ENCODE measurements at places on chromosomes 7 and 10.

DNA sequence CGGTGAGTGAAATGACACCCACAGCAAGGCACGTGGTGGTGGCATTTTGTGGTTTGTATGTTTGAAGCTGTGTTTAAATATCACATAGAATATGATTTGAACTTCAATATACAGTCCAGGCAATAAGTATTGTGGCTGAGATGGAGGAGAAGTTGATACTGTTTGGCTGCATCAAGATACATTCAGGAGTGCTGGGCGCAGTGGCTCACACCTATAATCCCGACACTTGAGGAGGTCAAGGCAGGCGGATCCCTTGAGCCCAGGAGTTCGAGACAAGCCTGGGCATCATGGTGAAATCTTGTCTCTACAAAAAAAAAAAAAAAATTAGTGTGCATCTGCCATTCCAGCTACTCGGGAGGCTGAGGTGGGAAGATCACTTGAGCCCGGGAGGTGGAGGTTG lies 35.2 kb upstream of the NUB1 start:
- DNase-seq = no peak

GRCh38 chr10:7243139-7243538 lies 167.7 kb downstream of the SFMBT2 start:
- DNase-seq = no peak

GRCh38 chr7:29567174-29567573 lies 3.5 kb downstream of the PRR15 start:
- DNase-seq = no peak

GRCh38 chr7:155941688-155942087 lies 129.4 kb upstream of the SHH start:
- DNase-seq = no peak

DNA sequence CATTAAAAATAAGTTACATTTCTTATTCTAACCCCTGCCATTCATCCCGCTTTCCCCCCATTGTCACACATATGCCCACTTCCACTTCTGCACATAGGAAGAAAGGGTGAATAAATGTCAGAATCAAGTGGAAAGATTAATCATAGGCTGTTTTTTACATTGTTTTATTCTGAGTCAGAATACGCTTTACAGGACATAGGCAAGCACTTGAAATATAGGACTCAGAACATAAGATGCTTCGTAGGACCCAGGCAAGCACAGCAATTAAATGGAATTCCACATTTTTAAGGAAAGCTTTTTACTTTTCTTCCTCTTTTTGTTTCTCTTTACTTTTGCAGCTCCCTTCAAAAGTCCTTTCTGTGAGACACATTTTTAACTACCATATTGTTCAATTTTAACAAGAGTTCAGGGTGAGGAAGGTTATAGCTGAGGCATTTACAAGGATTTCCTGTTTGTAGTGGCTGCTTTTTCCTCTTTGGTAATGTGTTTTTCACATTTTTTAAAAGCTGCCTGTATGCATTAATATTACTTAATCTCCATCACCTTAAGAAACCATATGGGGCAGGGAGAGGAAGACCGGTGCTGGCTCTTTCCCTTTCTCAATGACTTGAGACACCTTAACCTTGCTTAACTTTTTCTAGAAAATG lies 130.0 kb downstream of the TES start:
- DNase-seq = no peak

GRCh38 chr7:37382546-37383088 lies 66.0 kb downstream of the ELMO1 start:
- DNase-seq = no peak

DNA sequence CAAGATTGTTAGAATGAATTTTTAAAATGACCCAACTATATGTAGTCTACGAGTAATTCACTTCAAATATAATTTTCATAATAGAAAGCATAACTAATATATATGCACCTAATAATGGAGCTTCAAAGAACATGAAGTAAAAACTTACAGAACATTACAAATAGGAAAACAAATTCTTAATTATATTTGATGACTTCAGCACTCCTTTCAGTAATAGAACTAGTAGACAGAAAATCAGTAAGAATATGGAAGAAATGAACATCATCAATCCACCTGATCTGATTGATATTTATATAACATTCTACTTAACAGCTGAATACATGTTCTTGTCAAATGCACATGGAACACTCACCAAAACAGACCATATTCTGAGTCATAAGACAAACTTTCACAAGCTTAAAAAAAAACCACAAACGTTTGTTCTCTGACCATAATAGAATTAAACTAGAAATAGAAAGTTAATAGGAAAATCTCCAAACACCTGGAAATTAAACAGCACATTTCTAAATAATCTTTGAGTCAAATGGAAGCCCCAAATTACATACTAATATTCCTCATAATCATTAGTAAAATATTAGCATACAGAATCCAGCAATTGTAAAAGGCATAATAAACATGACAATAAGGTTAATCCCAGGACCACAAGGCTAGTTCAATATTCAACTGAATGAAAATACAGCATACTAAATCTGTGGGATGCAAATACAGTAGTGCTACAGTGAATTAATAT lies 48.0 kb downstream of the BRAF start:
- no peak for DNase-seq

- DNase-seq = no peak
Observed at GRCh38 chr7:84714765-84715164, 472.1 kb downstream of the SEMA3D start.
